T-cell (primary cell): ENCODE measurements at places on chromosomes 2 and 18. TPM values are rescaled to one million over a fixed set of nuclear protein-coding genes. Genes with fewer than 3 reads are reported as not detected.

The WNT10A gene
- 10.7 TPM for total RNA-seq

The CDH7 gene
- total RNA-seq: not detected

The SERPINB2 gene
- not detected for total RNA-seq

The HRH4 gene
- total RNA-seq: 2.7 TPM

The TXNDC2 gene
- total RNA-seq: not detected

The NT5C1B gene
- not detected for total RNA-seq

The IL1A gene
- not detected for total RNA-seq

The EPAS1 gene
- total RNA-seq: 3.0 TPM

The SERPINB13 gene
- total RNA-seq: not detected

GRCh38 chr18:46071653-46072375 is at the start of gene PSTPIP2:
PSTPIP2 (minus strand) TSS chr18:46072260; CDS start chr18:46072188, 72 bp downstream.
- H3K4me3 ChIP-seq: peak within 1 kb of the TSS; percentile 79
- no peaks in the 10 kb centered on the region for H3K36me3 ChIP-seq
- peak; percentile 62 for DNase-seq
- peaks cover 5% of the 10 kb centered on the region for H3K4me1 ChIP-seq
- no peak within 1 kb of the TSS for H3K27ac ChIP-seq
- no peaks in the 10 kb centered on the region for H3K27me3 ChIP-seq

- no peak overlapping the region for H3K27ac ChIP-seq
- no peak overlapping the region for H3K4me3 ChIP-seq
- no peaks in the 10 kb centered on the region for H3K36me3 ChIP-seq
- H3K4me1 ChIP-seq: no peaks in the 10 kb centered on the region
These were observed 22.7 kb upstream of the GMPPA start for GRCh38 chr2:219475697-219476651.

DNA sequence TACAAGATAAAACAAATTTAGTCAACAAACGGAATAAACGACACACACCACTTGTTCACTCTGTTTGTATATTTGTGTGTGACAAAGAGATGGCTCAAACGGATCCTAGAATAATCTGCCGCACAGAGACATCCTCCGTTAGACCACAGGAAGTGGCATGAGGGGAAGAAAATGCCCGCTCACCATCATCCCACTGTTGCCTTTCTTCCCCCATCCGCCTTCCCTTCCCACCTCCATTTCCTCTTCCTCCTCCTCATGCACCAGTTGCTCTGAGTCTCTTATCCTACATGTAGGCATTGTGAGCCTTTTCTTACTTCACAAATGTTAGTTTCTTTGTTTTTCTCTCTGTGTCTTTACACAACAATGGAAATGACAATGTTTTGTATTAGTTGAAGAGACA is 228.5 kb upstream of the SMIM21 start:
- H3K36me3 ChIP-seq: no peaks in the 10 kb centered on the region
- H3K4me3 ChIP-seq: no peak overlapping the region

- no peak overlapping the region for H3K4me3 ChIP-seq
- H3K27ac ChIP-seq: no peak overlapping the region
- no peak for DNase-seq
These were observed 242.0 kb upstream of the LYPD1 start for GRCh38 chr2:132911726-132912724.

- H3K4me3 ChIP-seq: no peak overlapping the region
- no peak overlapping the region for H3K27ac ChIP-seq
- no peaks in the 10 kb centered on the region for H3K27me3 ChIP-seq
These were observed 32.6 kb upstream of the AGPS start for GRCh38 chr2:177359836-177360595.

GRCh38 chr18:2035056-2035455 is 536.2 kb downstream of the METTL4 start:
- no peaks in the 10 kb centered on the region for H3K27me3 ChIP-seq
- no peak for DNase-seq
- H3K4me3 ChIP-seq: no peak overlapping the region
- H3K27ac ChIP-seq: no peak overlapping the region

GRCh38 chr2:226057365-226057764 is 657.9 kb downstream of the NYAP2 start:
- no peak for DNase-seq
- H3K4me1 ChIP-seq: no peaks in the 10 kb centered on the region
- no peak overlapping the region for H3K27ac ChIP-seq
- no peak overlapping the region for H3K4me3 ChIP-seq
- no peaks in the 10 kb centered on the region for H3K36me3 ChIP-seq

DNA sequence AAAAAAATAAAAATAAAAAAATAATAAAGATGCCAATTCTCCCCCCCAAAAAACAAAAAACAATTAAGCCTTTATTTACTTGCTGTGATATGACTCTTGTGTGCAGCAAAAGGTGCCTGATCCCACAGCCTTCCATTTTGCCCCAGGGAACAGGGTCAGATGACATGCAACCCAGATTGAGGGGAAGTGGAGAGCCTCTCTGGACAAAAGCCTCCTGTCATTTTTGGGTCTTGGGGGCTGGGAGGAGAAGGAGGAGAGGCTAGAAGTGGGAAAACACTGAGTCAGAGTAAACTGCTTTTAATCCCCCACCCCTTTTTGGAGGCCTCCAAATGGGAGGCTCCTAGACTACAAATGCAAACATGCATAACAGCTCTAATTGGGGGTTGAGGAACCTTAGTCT is 46.6 kb upstream of the SCG2 start:
- DNase-seq: no peak
- H3K4me1 ChIP-seq: no peaks in the 10 kb centered on the region
- H3K27me3 ChIP-seq: peaks cover 5% of the 10 kb centered on the region
- no peak overlapping the region for H3K27ac ChIP-seq
- no peaks in the 10 kb centered on the region for H3K36me3 ChIP-seq

DNA sequence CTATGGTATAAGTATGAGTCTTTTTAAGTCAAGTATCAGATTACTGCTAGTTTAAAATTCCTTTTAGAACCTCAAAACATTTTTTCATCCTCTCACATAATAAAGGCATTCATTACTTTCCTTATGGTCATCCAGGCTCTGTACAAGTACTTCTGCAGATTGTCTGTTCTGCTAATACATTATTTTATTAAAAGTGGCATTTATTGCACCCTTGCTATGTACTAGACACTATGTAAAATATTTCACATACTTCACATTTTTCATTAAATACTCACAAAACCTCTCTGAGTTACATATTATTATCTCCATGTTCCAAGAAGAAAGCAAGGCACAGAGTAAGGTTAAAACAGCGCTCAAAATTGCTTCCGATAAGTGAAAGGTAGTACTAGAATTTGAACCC is 84.1 kb downstream of the RAPH1 start:
- H3K27me3 ChIP-seq: no peaks in the 10 kb centered on the region
- DNase-seq: no peak

- no peak overlapping the region for H3K27ac ChIP-seq
- peaks cover 23% of the 10 kb centered on the region for H3K27me3 ChIP-seq
- no peaks in the 10 kb centered on the region for H3K36me3 ChIP-seq
- no peak overlapping the region for H3K4me3 ChIP-seq
- DNase-seq: no peak
These were observed 38.0 kb downstream of the CYP1B1 start for GRCh38 chr2:38037757-38038621.

- no peak overlapping the region for H3K27ac ChIP-seq
- H3K36me3 ChIP-seq: no peaks in the 10 kb centered on the region
- no peak overlapping the region for H3K4me3 ChIP-seq
- DNase-seq: peak; percentile 21
- no peaks in the 10 kb centered on the region for H3K27me3 ChIP-seq
These were observed 59.0 kb upstream of the LDLRAD4 start for GRCh38 chr18:13159579-13159978.

- peaks cover 6% of the 10 kb centered on the region for H3K27me3 ChIP-seq
- DNase-seq: no peak
- H3K4me1 ChIP-seq: peaks cover 33% of the 10 kb centered on the region
- H3K36me3 ChIP-seq: no peaks in the 10 kb centered on the region
- peak overlapping the region; percentile 79 for H3K4me3 ChIP-seq
These were observed 14.6 kb upstream of the ALPP start for GRCh38 chr2:232363784-232364615.

DNA sequence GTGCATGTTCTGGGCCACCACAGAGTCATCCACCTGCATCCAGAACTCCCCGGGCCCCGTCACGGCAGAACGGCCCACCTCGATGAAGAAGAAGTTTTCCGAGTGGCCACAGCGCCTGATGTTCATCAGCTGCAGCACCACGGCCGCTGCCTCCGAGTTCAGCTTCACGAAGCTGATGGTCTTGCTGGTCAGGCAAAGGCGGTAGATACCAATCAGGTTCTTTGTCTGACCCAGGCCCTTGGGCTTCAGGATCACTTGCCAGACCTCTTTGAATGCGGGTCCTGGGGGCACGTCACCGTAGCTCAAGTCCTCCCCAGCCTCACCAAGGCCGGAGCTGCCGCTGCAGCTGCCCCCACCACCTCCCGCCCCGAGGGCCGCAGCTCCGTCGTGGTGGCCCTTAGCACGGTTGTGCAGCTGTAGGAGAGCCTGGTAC is 1.6 kb downstream of the IRS1 start:
- peak overlapping the region; percentile 76 for H3K4me3 ChIP-seq
- DNase-seq: no peak

- no peak for DNase-seq
- no peaks in the 10 kb centered on the region for H3K4me1 ChIP-seq
- no peak overlapping the region for H3K4me3 ChIP-seq
- H3K27ac ChIP-seq: no peak overlapping the region
- H3K27me3 ChIP-seq: no peaks in the 10 kb centered on the region
These were observed 343.6 kb downstream of the TDRD15 start for GRCh38 chr2:21467280-21467818.

- peaks cover 4% of the 10 kb centered on the region for H3K27me3 ChIP-seq
- H3K36me3 ChIP-seq: no peaks in the 10 kb centered on the region
- H3K27ac ChIP-seq: no peak overlapping the region
- DNase-seq: peak; percentile 13
- H3K4me1 ChIP-seq: no peaks in the 10 kb centered on the region
These were observed 26.9 kb upstream of the DTNB start for GRCh38 chr2:25700221-25700660.

- no peak overlapping the region for H3K27ac ChIP-seq
- no peaks in the 10 kb centered on the region for H3K36me3 ChIP-seq
- DNase-seq: no peak
- H3K4me3 ChIP-seq: no peak overlapping the region
- H3K27me3 ChIP-seq: no peaks in the 10 kb centered on the region
These were observed 39.6 kb upstream of the SCN1A start for GRCh38 chr2:166167449-166167848.

GRCh38 chr18:66990909-66991308 is 387.0 kb upstream of the CDH19 start:
- DNase-seq: no peak
- no peaks in the 10 kb centered on the region for H3K27me3 ChIP-seq
- H3K27ac ChIP-seq: no peak overlapping the region
- H3K36me3 ChIP-seq: no peaks in the 10 kb centered on the region
- H3K4me3 ChIP-seq: no peak overlapping the region

GRCh38 chr2:191758518-191759507 is 80.9 kb downstream of the NABP1 start:
- peak; percentile 38 for DNase-seq
- H3K27me3 ChIP-seq: peaks cover 4% of the 10 kb centered on the region

GRCh38 chr2:68088940-68089339 is 26.1 kb upstream of the C1D start:
- no peaks in the 10 kb centered on the region for H3K27me3 ChIP-seq
- no peaks in the 10 kb centered on the region for H3K4me1 ChIP-seq
- no peak overlapping the region for H3K4me3 ChIP-seq
- DNase-seq: no peak
- H3K36me3 ChIP-seq: no peaks in the 10 kb centered on the region

GRCh38 chr2:187477051-187477450 is 29.0 kb upstream of the CALCRL start:
- DNase-seq: no peak
- H3K36me3 ChIP-seq: no peaks in the 10 kb centered on the region
- H3K27me3 ChIP-seq: no peaks in the 10 kb centered on the region
- no peak overlapping the region for H3K27ac ChIP-seq
- no peaks in the 10 kb centered on the region for H3K4me1 ChIP-seq
- H3K4me3 ChIP-seq: no peak overlapping the region

DNA sequence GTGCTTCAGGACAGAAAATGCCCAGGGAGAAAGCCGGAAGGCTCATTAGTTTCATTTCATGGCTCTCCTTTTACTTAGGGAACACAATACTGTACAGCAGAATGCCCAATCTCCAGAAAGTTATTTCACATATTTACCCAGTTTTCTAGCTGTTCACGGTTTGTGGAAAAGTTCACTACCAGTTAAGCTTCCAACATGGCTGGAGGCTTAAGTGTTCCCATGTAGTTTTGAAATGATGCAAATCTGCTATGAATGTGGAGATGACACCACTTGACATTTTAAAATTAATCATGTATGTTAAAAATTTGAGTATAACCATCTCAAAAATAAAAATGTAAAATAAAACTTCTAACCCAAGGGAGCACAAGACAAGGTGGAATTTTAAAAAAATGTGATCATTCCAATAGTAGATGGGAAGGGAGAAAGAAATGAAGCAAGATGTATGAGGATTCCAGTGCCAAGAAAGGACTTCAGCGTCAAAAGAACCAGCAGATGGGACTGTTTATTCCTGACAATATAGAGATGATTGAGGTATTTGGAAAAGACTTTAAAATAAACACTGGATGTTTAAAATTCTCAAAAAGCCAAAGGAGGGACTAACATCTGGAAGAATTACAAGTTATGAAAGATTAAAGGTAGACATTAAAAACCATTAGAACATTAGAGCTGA is 60.9 kb upstream of the OSR1 start:
- H3K27me3 ChIP-seq: peaks cover 3% of the 10 kb centered on the region
- H3K27ac ChIP-seq: no peak overlapping the region
- no peak overlapping the region for H3K4me3 ChIP-seq
- no peaks in the 10 kb centered on the region for H3K36me3 ChIP-seq

DNA sequence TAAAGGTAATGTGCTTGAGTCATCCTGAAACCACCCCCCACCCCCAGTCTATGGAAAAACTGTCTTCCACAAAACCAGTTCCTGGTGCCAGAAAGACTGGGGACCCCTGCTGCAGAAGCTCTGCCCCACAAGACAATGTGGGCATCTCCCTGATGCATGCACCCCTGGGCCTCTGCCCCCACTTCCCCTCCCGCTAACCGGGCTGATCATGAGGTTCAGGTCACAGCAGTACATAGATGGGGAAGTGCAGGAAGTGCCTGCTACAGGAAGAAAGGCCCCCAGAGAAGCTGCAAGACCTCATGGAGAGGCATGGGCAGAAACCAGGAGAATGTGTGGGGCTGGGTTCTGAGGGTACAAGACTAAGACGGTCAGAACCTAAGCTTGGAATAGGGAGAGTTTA is 243.4 kb upstream of the ID2 start:
- H3K27me3 ChIP-seq: no peaks in the 10 kb centered on the region
- DNase-seq: no peak
- no peaks in the 10 kb centered on the region for H3K36me3 ChIP-seq
- H3K4me1 ChIP-seq: no peaks in the 10 kb centered on the region
- no peak overlapping the region for H3K4me3 ChIP-seq

GRCh38 chr2:229849073-229849472 is 72.7 kb downstream of the TRIP12 start:
- H3K27me3 ChIP-seq: no peaks in the 10 kb centered on the region
- peak overlapping the region; percentile 3 for H3K27ac ChIP-seq
- H3K36me3 ChIP-seq: peaks cover 5% of the 10 kb centered on the region

DNA sequence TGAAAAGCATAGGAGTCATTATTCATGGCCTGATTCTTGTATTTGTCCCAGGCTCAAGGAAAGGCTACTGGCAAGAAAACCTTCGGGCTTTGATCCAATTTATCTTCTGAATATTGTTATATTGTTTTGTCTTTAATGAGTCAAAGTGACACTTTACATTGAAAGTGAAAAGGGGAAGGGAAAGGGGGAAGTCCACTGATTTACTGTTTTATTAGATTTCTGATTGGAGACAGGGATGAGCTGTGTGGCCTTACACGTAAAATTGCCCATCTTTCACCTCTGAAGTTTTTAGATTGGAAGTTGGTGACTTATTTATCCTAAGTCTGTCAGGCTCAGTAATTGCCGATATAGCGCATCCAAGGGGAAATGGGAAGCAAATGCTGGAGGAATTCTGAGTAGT is 843.8 kb upstream of the LRRTM1 start:
- no peaks in the 10 kb centered on the region for H3K36me3 ChIP-seq
- H3K27ac ChIP-seq: no peak overlapping the region
- no peak overlapping the region for H3K4me3 ChIP-seq
- no peaks in the 10 kb centered on the region for H3K4me1 ChIP-seq
